IPS DF 6.9 (cell line): ENCODE measurements at places on chromosomes 2 and 18.

DNA sequence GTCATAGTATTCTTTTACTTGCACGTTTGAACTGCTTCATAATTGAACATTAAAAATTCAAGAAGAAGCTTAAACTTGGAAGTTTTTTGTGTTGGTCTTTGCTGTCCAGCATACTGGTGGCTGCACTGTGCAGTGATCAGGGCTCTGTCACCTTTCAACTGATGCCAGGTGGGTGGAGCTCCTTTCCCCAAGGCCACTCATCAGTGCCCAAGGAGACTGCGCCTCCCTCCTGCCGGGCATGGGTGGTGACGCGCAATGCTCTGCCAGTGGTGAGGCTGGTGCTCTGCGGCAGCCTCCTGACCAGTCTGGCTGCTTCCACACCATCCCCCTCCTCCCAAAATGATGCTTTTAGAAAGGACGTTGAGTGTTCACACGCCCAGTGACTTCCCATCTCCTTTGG is 16.0 kb upstream of the LDLRAD4 start:
- DNase-seq = no peak

DNA sequence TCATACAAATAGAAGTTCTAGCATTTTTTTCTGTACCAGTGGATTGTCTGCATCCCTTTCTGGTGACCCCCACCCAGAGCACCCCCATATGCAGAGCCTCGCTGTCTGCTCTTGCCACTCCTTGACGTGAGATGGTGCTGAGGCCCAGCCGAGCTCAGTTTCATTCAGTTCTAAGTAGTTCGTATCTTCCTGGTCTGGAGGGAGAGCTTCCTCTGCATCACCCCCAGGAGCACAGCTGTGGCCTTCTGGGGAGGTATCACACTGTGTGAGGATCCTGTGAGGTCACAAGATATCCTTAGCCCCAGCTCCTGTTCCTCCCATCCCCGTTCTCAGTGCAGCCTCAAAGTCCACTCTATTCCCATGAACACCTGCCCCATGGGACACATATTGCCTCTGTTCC is 132.7 kb downstream of the PTGR3 start:
- no peak for DNase-seq

DNA sequence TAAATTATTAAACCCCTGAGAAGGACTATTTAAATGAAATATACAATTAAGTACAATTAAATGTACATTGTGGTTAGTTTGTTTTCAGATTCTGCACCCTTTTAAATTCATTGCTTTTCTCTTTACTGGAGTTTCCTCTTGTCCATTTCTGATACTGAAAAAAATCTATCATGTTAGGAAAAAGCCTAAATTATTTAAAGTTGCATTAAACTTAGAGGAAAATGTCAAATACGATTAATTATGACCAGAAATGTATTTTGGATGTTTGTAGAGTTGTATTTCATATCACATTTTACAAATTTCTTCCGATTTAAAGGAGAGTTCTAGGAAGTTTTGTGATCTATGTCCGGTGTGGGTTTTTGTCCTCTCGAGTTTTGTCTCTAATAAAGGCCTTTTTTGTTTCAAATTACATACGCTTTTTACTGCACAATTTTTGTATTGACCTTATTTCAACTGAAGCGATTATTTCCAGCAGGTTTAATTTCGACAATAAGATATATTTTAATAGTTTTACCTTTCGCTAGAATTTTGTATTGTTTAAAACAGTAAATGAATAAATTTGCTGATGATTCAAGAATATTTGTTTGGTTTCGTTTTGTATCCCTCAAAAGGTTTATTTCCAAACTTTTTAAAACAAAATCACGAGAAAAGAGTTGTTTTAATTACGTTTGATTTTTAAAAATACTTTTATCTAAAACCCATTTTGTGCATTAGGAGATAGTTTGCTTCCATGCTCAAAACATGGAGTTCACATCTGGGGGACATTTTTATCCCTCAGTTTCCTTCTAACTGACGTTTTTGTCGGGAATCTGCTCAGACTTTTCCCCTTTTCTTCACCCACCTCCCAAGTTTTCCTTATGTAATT is 3.3 kb upstream of the SATB2 start:
- DNase-seq = no peak

GRCh38 chr2:215841175-215841816 is 172.1 kb downstream of the MREG start:
- no peak for DNase-seq

GRCh38 chr18:36398419-36398818 is 100.9 kb downstream of the FHOD3 start:
- no peak for DNase-seq

- DNase-seq = no peak
Measured at GRCh38 chr2:208025814-208026184, 472 bp upstream of the PLEKHM3 start.

- DNase-seq = no peak
Measured at GRCh38 chr2:6982449-6982848, 65.2 kb downstream of the RNF144A start.

DNA sequence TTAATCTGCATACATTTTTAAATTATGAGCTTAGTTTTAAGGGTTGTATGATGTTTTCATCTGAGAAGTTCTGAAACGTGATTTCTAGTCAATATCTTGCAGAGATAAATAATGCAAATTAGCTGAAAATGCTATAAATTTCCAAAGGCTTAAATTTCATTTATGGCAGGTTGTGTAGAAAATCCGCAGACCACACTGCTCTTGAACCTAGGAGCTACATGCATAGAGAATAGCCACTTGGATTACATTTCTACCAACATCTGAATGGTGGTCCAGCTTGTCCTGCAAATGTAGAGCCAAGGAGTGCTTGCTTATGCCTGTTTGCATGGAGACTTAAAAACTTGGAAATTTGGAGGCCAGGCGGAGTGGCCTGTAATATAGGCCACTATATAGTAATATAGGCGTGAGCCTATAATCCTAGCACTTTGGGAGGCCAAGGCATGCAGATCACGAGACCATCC is 6.8 kb downstream of the MAT2A start:
- no peak for DNase-seq

GRCh38 chr18:48358868-48359267 is 50.3 kb downstream of the ZBTB7C start:
- DNase-seq = no peak

GRCh38 chr18:2535419-2535910 is 35.8 kb downstream of the METTL4 start:
- no peak for DNase-seq

GRCh38 chr2:170404846-170405245 is 226.9 kb downstream of the MYO3B start:
- no peak for DNase-seq

- no peak for DNase-seq
Measured at GRCh38 chr18:59054496-59055287, 85.0 kb upstream of the SEC11C start.

GRCh38 chr2:207926989-207927300 is 98.4 kb downstream of the PLEKHM3 start:
- DNase-seq = no peak

GRCh38 chr2:223932816-223933800 is 12.0 kb downstream of the WDFY1 start:
- DNase-seq = no peak

GRCh38 chr2:179532863-179533278 is 268.2 kb upstream of the SESTD1 start:
- DNase-seq = no peak

DNA sequence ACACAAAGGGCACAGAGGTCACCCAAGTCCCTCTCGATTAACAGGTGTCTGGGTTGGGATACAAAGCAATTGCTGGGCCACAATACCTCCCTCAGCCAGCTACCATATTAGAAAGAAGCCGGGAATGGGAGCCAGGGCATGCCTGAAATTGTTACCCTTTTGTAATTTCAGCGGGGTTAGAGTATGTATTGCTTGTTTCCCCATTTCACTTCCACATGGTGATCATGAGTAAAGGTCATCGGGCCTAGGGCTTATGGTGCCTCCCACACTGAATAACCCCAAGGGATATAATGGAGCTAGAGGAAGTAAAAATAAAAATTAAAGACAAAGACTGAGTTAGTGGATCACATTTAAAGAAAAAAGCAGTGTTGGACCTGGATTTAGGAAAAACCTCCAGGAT is 437.2 kb upstream of the KLHL29 start:
- DNase-seq = no peak

DNA sequence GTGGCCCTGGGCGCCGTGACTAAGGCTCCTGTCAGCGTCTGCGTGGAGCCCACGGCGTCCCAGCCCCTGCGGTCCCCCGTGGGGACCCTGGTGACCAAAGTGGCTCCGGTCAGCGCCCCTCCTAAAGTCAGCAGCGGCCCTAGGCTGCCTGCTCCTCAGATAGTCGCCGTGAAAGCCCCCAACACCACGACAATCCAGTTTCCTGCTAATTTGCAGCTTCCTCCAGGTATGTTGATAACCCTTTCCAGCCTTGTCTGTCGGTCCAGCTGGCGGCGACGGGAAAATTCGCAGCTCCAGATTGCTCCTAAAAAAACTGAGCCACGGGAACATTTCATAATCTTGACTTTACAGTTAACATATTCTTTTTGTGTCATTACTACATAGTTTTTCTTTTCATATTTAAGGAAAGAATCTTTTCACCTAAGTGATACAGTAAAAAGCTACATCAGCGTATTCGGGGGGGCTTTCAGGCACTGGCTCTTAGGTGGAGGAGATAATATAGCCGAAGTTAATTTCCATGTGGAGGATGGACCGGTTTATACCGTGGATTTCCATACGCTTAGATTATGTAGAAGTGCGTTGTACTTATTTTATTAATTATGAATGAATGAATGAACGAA is 916 bp downstream of the TAF4B start:
- DNase-seq = no peak

GRCh38 chr2:105721991-105722511 is 22.7 kb upstream of the NCK2 start:
- DNase-seq = no peak

GRCh38 chr18:53906681-53907080 is 317.8 kb downstream of the MBD2 start:
- no peak for DNase-seq

DNA sequence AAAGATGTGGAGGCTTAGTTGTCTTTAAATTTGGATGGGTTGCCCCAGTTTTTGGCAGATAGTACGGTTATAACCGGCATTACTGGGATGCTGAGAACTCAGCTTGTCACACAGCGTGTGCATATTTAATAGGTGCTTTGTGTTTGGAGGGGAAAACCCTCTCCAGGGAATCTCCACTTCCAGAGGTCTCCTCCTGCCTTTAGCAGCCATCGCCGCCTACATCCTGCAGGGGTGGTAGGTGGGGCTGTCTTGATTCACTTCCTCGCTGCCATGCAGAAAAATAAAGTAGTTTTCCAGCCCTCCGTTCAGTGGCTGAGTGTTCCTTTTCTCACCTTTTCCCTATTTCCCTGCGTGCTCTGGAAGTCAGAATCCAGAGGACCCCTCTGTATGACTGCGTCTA is 76.4 kb downstream of the ITGB1BP1 start:
- DNase-seq = no peak

DNA sequence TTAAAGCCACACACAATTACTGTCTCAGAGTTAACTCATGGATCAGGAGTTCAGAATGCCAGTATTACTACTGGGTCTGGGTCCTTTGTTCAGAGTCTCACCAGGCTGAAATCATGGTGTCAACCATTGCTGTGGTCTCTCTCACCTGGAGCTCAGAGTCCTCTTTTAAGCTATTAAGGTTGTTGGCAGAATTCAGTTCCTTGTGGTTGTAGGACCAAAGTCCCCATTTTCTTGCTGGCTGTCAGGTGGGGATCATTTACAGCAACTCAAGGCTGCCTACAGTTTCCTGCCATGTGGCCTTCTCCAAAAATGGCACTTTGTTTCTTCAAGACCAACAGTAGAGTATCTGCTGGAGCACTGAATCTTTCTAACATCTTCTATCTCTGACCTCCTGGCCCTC is 113.5 kb downstream of the EXOC6B start:
- DNase-seq = no peak

GRCh38 chr2:10151462-10151861 is 28.9 kb downstream of the RRM2 start:
- no peak for DNase-seq

- no peak for DNase-seq
Measured at GRCh38 chr18:77772177-77772576, 522.5 kb downstream of the GALR1 start.

GRCh38 chr2:164651361-164651760 is 30.1 kb upstream of the GRB14 start:
- DNase-seq = no peak

DNA sequence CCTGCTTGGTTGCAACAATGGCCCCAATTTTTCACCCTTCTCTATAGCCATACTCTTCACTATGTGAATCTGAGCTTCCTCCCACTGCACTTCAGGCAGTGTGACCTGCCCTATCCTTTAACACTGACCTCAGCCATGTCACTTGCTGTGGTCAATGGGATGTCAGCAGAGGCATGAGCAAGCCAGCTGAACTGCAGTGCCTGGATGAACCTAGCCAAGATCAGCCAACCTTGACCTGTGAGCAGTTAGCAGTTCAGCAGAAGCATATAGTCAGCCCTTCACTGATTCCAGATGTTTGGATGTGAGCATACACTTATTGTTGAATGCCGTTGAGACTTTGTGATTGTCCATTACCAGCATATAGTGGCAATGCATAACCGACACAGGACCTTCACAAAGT is 63.4 kb upstream of the BOD1L2 start:
- no peak for DNase-seq

DNA sequence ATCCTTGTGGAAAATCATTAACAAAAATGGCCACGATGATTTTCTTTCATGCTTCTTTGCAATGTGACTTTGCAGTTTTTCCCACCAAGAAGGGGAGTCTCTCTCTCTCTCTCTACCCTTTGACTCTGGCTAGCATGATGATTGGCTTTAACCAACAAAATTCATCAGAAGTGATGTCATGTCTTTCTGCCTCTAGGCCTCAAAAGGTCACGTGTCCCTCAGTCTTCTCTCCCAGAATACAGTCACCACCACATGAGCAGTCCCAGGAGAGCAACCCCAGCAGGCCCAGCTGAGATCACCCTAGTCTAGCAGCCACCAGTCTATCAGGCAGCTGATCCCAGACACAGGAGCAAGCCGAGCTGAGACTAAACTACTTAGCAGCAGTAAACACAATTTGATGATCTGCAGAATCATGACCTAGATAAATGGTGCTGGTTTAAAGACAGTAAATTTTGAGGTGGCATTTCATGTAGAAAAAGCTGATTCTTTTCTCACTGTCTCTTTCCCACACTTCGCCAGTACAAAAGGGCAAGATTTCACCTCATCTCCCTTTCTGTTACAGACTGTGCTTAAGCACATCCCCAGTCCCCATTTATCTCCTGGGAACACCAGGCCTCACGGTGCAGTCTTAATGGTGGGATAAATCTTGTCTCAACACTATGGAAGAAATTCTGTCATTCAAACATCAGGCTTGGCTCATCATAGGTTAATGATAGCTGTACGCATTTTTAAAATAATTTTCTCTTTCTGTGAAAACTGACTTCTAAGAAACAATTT is 132.7 kb downstream of the SCG2 start:
- DNase-seq = no peak
